ENCODE measurements at places on chromosomes 12 and 14.

GRCh38 chr12:13316587-13317246 lies 120.2 kb downstream of the EMP1 start:
- DNase-seq = no peak

GRCh38 chr14:77324816-77325745 lies 4.2 kb downstream of the GSTZ1 start:
- DNase-seq = no peak

DNA sequence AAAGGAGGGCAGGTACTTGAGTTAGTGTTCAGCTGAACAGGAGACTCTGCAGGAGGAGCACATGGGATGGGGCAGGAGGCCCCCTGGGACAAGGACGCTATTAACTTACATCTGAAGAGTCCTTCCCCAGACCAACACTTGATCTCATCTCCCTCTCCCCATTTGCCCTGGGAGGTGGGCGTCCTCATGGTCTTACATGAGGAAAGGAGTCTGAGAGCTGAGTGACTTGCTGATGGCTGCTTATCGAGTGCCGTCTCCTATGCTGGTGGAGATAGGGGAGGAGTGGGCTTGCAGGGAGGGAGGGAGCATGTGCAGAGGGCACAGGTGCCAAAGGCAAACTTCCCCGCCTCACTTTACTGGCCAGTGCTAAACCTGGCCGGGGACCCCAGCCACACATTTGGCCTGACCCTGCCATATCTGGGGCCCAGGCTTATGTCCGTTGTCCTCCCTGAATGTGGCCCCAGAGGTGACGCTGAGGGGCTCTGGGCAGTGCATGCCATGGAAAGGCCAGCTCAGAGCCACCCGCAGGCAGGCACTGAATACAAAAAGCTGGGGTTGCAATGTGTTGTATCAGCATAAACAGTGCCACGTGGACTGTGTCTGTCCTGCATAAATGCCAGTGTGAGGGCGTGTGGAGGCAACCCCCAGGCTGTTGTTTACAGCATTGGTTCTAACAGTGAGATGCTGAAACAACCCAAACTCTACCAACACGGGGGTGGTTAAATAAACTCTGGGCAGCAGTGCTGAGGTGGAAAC lies 29.4 kb downstream of the FAIM2 start:
- no peak for DNase-seq

DNA sequence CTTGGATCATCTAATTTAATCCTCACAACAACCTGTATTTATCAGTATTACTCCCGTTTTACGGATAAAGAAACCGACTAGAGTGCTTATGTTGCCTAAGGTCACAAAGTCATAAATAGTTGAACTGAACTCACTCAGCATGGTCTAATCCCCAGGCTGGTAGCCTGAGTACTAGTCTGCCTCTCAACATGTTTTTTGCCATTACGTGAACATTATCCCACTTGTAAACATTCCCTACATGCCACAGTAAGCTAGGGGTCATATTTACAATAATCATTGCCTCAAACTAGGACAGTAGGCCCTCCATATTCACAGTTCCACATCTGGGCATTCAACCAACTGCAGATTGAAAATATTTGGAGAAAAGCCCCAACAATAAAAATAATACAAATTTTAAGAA lies 12.1 kb downstream of the SNRPF start:
- no peak for DNase-seq

DNA sequence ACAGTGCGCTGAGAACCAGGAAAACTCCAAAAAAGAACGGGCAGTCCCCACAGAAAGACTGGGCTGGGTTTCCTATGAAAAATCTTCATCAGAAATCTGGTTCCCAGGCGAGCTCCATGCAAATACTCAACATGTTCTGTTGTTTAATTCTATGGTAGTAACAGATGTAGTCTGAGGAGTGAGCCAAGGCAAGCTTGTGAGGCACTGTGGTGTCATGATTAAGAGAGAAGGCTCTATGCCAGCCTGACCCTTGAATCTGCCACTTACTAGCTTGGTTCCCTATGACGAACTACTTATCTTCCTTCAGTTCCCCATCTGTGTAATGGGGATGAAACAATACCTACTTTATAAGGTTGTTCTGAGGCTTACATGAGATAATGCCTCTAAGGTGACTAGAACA lies 10.7 kb downstream of the POMT2 start:
- DNase-seq = no peak

GRCh38 chr14:86050757-86051156 lies 520.8 kb downstream of the FLRT2 start:
- DNase-seq = no peak

DNA sequence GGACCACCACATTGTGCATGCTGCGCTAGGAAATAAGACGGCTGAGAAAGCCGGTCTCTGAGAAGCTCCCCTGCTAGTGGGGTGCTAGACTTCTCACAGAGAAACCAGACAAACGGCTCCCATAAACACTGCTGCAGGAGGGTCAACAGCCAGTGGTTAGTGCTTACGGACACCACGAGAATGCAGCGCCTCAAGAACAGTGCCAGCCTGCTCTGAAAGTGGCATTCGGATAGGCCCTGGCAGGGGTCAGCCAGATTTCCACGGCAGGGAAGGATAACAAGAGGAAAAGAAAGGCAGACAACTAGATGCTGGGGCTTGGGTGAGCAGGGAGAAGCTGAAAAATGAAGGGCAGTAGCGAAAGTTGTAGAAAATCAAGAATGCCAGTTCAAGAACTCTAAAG lies 26.4 kb downstream of the PPTC7 start:
- no peak for DNase-seq

DNA sequence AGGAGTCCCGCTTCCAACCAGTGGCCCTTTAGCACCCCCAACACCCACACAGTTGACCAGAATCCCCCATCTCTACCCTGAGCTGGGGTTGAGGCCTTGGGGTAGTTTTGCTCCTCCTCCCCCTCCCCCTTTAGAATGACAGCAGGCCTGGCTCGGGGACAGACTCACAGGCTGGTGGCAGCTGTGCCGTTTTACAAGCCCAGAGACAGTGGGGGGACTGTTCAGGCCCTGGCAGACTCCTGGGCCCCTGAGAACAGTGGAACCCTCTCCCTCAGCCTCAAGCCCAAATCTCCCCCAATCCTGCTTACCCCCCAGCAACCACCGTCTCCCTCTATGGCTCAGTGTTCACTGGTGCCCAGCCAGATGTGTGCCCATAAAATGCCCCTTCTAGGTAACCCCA lies 10.1 kb downstream of the TMEM119 start:
- no peak for DNase-seq

DNA sequence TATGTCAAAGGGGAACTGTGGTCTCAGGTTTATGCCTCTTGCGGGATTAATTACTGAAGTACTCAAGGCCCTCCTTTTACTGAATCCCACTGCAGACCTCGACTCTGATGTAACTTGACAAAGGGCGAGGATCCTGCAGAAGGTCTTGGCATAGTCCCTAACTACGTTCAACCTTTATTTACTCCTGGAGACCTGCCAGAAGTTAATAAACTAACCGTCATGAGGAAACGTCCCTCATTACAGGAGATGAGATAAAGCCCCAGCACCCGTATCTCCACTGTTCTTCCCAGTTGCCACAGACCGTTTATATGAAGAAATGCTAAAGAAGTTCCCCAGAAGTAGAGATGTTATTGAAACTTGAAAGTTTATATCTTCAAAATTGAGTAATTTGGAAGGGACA lies 190.9 kb downstream of the ETV6 start:
- no peak for DNase-seq

GRCh38 chr14:90039253-90040010 lies 22.4 kb upstream of the KCNK13 start:
- DNase-seq = no peak

DNA sequence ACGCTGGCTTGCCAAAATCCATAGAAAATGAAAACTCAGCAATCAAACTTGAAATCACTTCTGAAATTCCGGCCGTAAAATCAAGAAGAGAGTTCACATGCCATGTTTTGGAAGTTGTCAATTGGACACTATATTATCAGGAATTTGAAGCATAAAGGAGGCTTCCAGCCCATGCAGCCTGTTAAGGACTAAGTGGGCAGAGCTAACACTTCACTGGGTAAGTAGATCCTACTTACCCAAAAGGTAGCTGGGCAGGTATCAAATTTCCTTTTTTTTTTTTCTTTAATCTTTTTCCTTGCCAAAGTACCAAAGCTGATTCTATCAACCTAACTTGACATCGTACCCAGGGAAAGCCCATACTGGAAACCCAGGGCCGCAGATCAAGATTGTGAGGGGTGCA lies 71.5 kb upstream of the ARHGAP5 start:
- no peak for DNase-seq

GRCh38 chr12:48961801-48962200 lies 4.5 kb upstream of the ARF3 start:
- DNase-seq = no peak

GRCh38 chr14:67010602-67011001 lies 178.6 kb upstream of the GARIN2 start:
- no peak for DNase-seq

- no peak for DNase-seq
These were observed 7.8 kb downstream of the PRPF39 start for GRCh38 chr14:45091710-45092109.

DNA sequence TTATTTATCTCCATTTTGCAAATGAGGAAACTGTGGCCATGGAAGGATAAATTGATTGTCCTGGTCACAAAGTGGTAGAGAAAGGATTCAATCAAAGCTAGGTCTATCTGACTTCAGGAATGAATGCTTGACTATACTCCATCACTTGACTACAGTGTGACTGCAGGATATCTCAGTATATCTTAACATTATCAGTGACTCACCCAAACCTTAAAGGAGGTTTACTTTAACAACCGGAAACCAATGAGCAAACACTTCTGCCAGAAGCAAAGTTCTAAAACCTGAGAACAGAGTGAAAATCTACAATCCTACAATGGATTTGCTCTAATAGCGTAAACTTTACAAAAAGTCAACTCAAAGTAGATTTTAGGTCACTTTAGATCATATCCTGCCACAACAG lies 277.0 kb downstream of the CEP128 start:
- no peak for DNase-seq

DNA sequence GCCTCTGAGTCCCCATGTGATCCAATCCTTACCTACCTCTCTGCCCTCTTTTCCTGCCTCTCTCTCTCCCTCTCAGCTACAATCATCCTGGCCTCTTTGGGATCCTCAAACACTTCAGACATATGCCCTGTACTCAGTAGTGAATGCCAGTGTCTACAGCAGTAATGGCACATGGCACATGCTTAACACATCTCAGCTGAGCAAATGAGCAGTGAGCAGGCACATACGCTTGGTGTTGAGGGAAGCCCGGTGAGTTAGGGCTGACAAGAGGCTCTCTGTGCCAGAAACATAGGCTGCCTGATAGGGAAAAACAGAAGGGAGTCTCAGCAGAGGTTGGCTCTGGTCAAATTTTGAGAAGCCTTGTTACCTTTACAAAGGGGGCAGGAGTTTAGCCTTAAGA lies 409.1 kb downstream of the TMEM132D start:
- DNase-seq = no peak
